Activated CD8-positive, alpha-beta memory T cell treated with anti-CD3 and anti-CD28 coated beads, Interleukin-2, amount 10 ng/mL, durations not matched to agents 7 days and 5 days (primary cell): ENCODE measurements at places on chromosomes 3 and 15. TPM values are rescaled to one million over a fixed set of nuclear protein-coding genes. Genes with fewer than 3 reads are reported as not detected.

RTP1 gene
- total RNA-seq: not detected

SCN5A gene
- not detected for total RNA-seq

CLDN11 gene
- total RNA-seq: 0.16 TPM

RPL22L1 gene
- total RNA-seq: 149 TPM

HIGD2B gene
- total RNA-seq: not detected

GPR27 gene
- 5.3 TPM for total RNA-seq

SEMA3B gene
- 0.70 TPM for total RNA-seq

TFDP2 gene
- 29.0 TPM for total RNA-seq

- no peaks in the 10 kb centered on the region for H3K36me3 ChIP-seq
- no peaks in the 10 kb centered on the region for H3K27me3 ChIP-seq
- H3K4me1 ChIP-seq: peaks cover 4% of the 10 kb centered on the region
Measured at GRCh38 chr15:98518823-98519561, 129.3 kb upstream of the IGF1R start.

DNA sequence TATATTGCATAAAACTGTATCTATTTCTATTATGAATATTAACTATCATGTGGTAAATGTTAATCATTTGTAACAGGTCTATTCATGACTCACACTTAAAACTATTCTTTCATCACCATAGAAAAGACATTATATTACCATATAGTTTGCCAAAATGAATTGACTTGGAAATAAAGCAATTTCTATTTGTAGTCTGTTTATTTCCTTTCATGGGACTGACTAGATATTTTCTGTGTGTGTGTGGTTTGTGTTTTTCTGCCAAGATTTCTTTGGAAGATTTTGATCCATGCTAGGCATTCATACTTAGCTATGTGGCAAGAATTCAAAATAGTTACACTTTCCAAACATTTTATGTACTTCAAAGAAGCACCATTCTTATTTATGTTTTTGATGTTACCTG, 522.5 kb upstream of the AGTR1 start:
- H3K27ac ChIP-seq: no peak overlapping the region
- no peaks in the 10 kb centered on the region for H3K4me1 ChIP-seq
- H3K36me3 ChIP-seq: no peaks in the 10 kb centered on the region
- no peak overlapping the region for H3K4me3 ChIP-seq
- no peak for DNase-seq

GRCh38 chr3:147400111-147400510, 6.2 kb downstream of the ZIC4 start:
- H3K4me3 ChIP-seq: no peak overlapping the region
- H3K27me3 ChIP-seq: peaks cover 74% of the 10 kb centered on the region
- no peaks in the 10 kb centered on the region for H3K36me3 ChIP-seq
- no peaks in the 10 kb centered on the region for H3K4me1 ChIP-seq
- DNase-seq: no peak

DNA sequence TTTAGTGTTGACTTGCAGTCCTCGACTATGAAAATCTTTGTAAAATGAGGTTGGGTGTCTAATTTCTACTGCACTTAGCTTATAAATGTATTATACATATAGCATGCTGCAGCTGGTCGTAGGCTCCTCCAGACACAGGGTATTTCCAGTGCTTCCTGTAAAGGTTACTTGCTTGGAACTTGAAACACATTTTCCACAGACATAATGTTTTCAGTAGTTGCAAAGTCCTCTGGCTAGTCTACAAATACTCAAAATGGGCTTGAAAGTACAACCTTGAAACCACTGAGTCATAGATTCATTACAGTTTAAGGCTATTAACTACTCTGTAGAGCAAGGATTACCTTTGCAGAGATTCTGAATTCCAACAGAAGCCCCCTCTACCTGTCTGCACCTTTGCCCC, 464.1 kb downstream of the RAP2B start:
- no peak overlapping the region for H3K4me3 ChIP-seq
- H3K36me3 ChIP-seq: peaks cover 22% of the 10 kb centered on the region
- no peak for DNase-seq
- no peak overlapping the region for H3K27ac ChIP-seq
- H3K4me1 ChIP-seq: peaks cover 60% of the 10 kb centered on the region

DNA sequence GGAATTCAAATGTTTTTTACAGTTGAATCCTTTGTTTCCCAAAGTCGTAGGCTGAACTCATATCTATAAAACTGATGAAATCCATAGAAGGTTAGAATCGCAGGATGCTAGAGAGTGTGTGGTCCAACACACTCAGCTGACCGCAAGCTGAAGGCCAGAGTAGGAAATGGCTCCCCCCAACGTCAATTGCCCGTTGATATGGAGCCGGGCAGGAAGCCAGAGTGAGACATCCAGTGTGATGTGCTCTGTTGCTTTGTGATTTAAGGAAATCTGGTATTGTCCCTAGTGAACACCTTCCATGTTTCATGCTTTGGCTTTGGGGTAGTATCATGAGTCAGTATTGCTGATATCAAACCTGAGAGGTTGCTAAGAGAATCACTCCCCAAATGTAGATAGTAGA, 5.8 kb upstream of the MEX3B start:
- H3K4me1 ChIP-seq: peaks cover 5% of the 10 kb centered on the region
- H3K4me3 ChIP-seq: no peak overlapping the region
- no peaks in the 10 kb centered on the region for H3K36me3 ChIP-seq
- no peak for DNase-seq
- no peak overlapping the region for H3K27ac ChIP-seq
- peaks cover 36% of the 10 kb centered on the region for H3K27me3 ChIP-seq

GRCh38 chr15:58243070-58243469, 104.9 kb downstream of the AQP9 start:
- H3K4me3 ChIP-seq: no peak overlapping the region
- H3K27me3 ChIP-seq: no peaks in the 10 kb centered on the region
- DNase-seq: no peak
- H3K4me1 ChIP-seq: peaks cover 1% of the 10 kb centered on the region

GRCh38 chr3:108381529-108382140, 85.3 kb downstream of the HHLA2 start:
- H3K36me3 ChIP-seq: peaks cover 17% of the 10 kb centered on the region
- no peak overlapping the region for H3K4me3 ChIP-seq
- H3K27me3 ChIP-seq: no peaks in the 10 kb centered on the region
- DNase-seq: no peak
- H3K4me1 ChIP-seq: peaks cover 2% of the 10 kb centered on the region
- no peak overlapping the region for H3K27ac ChIP-seq

GRCh38 chr15:64928626-64929220, 17.0 kb downstream of the ANKDD1A start:
- H3K36me3 ChIP-seq: no peaks in the 10 kb centered on the region
- H3K27me3 ChIP-seq: no peaks in the 10 kb centered on the region
- peaks cover 10% of the 10 kb centered on the region for H3K4me1 ChIP-seq
- H3K4me3 ChIP-seq: no peak overlapping the region

- H3K27ac ChIP-seq: no peak overlapping the region
- no peaks in the 10 kb centered on the region for H3K27me3 ChIP-seq
- H3K4me1 ChIP-seq: peaks cover 44% of the 10 kb centered on the region
- DNase-seq: no peak
- peak overlapping the region; percentile 44 for H3K4me3 ChIP-seq
Measured at GRCh38 chr15:75902129-75902557, 1.5 kb upstream of the FBXO22 start.

DNA sequence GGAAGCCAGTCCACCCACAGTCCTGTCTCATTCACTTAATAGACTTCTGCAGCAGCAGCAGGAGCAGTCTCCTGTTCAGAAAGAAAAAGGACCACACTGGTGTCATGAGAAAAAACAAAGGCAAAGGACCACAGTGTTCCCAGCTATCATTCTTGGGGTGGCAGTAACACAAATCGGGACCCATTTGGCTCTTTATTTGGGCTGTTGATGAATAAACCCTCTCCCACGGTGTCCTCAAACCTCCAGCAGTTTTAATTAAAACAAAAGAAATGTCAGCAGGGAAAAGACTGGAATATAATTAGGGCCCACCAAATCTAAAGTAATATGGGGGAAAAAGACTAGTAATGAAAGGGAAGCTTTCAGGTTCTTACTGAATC, 210.5 kb upstream of the SLC2A2 start:
- H3K36me3 ChIP-seq: peaks cover 18% of the 10 kb centered on the region
- DNase-seq: no peak
- no peaks in the 10 kb centered on the region for H3K27me3 ChIP-seq
- no peak overlapping the region for H3K4me3 ChIP-seq
- no peak overlapping the region for H3K27ac ChIP-seq

DNA sequence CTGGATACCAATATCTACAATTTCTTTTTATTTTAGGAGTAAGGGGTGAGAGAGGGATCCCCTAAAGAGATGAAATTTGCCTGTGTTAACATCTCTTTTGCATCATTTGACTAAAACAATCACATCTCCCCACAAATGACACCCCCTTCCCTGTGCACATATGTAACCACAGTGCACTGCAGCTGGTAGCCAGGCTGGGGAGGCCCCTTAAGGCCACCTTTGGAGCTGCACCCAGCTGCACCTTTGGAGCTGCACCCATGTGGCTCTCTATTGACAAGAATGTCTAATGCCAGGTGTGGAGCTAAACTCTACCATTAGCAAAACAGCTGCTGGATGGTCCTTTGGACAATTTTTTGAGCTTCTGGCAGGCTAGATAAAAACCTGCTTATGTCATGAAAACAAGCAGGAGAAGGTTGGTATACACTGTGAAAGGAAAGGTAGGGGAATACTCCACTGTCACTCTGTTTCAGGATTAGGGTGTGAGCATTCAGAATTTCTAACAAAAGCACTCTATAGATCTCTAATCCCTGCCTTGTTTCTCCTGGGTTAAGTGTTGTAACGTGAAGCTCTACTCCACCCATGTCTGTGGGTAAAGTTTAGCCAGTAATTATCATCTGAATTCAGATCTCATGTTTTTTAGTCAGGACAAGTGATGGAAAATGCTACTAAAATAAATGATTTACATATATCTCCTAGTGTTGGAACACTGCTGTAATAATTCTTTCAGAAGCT, 52.1 kb downstream of the TFG start:
- H3K4me3 ChIP-seq: no peak overlapping the region
- no peaks in the 10 kb centered on the region for H3K27me3 ChIP-seq
- no peak overlapping the region for H3K27ac ChIP-seq
- DNase-seq: no peak

- DNase-seq: no peak
- H3K36me3 ChIP-seq: peaks cover 38% of the 10 kb centered on the region
- peaks cover 2% of the 10 kb centered on the region for H3K4me1 ChIP-seq
- H3K27ac ChIP-seq: no peak overlapping the region
Measured at GRCh38 chr15:51887887-51888592, 58.6 kb downstream of the TMOD3 start.

DNA sequence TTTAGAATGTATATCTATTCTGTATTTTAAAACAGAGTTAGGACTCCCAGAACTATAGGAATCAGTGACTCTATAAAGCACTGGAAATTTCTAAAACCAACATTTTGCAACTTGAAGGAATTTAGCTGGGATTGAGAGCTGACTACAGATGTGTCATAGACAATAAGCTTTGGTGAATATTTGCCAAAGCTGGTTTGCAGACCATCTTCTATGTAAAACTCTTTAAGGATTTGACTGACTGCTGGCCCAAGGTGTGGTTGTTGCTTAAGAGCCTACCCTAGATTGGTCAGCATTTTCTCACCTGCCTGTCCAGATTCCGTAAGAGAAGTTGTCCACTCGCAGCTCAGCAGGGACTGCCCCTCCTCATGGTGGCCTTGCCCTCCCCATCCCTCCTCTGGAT, 73.2 kb upstream of the GK5 start:
- DNase-seq: no peak
- H3K4me3 ChIP-seq: no peak overlapping the region
- no peaks in the 10 kb centered on the region for H3K27me3 ChIP-seq
- H3K36me3 ChIP-seq: peaks cover 42% of the 10 kb centered on the region
- H3K27ac ChIP-seq: no peak overlapping the region

GRCh38 chr3:108959017-108959416, 5.3 kb upstream of the GUCA1C start:
- H3K36me3 ChIP-seq: no peaks in the 10 kb centered on the region
- H3K4me3 ChIP-seq: no peak overlapping the region
- H3K27me3 ChIP-seq: peaks cover 20% of the 10 kb centered on the region
- H3K4me1 ChIP-seq: peaks cover 4% of the 10 kb centered on the region
- DNase-seq: no peak

GRCh38 chr15:75031848-75032247, 8.5 kb downstream of the PPCDC start:
- peaks cover 3% of the 10 kb centered on the region for H3K36me3 ChIP-seq
- H3K27me3 ChIP-seq: no peaks in the 10 kb centered on the region
- no peak overlapping the region for H3K27ac ChIP-seq
- H3K4me3 ChIP-seq: no peak overlapping the region
- peaks cover 35% of the 10 kb centered on the region for H3K4me1 ChIP-seq
- DNase-seq: no peak

DNA sequence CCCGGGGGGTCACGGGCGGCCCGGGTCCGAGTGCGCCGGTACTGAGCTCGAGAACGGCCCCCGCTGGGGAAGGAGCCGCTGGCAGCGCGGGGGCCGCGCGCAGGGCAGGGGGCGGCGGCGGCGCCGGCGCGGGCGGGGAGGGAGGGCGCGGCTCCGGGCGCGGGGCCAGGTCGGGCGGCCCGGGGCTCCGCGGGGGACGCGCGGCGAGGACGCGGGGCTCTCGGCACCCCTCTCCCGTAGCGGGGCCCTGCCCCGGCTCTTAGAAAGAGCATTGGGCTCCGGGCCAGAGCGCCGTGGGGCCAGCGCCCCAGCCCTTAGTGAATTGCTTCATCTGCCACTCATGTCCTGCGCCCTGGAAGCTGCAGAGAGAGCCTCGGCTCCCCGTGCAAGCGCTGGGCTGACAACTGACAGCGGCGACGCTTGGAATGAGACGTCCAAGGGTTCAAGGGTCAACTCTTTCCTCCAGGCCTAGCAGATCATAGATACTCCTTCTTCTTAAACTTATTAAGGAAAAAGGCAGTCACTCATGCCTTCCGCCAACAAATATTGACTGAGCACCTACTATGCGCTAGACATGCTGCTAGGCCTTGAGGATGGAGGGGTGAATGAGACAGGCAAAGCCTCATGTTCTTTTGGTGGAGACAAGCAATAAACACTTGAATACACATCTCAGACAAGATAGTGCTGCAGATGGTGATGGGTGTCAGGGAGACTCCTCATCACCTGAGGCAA, 140.8 kb downstream of the SMAD6 start:
- H3K27me3 ChIP-seq: peaks cover 41% of the 10 kb centered on the region
- no peaks in the 10 kb centered on the region for H3K4me1 ChIP-seq
- no peak overlapping the region for H3K4me3 ChIP-seq
- no peaks in the 10 kb centered on the region for H3K36me3 ChIP-seq
- H3K27ac ChIP-seq: no peak overlapping the region
- DNase-seq: no peak

DNA sequence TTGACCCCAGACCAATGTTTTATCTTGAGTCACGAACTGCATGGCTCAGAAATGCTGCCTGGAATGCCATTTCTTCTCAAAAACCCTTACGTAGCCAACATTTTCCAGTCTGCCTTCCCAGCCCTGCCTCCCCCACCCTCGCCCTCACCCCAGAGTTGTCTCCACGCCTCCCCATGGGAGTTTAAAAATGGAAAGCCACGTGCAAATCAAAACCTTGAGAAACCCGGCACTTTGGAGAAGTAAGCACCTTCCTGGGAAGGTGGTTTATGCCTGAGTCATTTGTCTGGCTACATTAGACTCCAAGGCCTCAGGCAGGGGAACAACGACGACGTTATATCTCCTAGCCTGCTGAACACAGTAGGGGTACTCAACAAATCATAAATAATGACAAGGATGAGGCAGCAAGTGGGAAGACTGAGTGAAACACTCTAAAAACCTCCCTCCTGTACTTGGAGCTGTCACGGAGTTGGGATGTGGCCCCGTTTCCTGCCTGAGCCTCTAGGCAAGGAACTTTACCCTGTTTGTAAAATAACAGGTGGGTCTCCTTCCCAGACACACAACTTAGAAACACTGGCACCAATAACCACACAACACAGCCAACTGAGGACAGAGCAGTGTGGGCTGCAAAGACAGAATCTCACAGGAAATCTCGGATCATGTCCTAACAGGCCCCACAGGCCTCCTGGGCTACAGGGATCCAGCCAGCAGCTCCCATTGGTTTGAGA, 179.1 kb downstream of the NTRK3 start:
- H3K36me3 ChIP-seq: no peaks in the 10 kb centered on the region
- H3K4me1 ChIP-seq: no peaks in the 10 kb centered on the region
- H3K27me3 ChIP-seq: no peaks in the 10 kb centered on the region
- no peak overlapping the region for H3K27ac ChIP-seq
